ENCODE measurements at places on chromosomes 12 and 14.

DNA sequence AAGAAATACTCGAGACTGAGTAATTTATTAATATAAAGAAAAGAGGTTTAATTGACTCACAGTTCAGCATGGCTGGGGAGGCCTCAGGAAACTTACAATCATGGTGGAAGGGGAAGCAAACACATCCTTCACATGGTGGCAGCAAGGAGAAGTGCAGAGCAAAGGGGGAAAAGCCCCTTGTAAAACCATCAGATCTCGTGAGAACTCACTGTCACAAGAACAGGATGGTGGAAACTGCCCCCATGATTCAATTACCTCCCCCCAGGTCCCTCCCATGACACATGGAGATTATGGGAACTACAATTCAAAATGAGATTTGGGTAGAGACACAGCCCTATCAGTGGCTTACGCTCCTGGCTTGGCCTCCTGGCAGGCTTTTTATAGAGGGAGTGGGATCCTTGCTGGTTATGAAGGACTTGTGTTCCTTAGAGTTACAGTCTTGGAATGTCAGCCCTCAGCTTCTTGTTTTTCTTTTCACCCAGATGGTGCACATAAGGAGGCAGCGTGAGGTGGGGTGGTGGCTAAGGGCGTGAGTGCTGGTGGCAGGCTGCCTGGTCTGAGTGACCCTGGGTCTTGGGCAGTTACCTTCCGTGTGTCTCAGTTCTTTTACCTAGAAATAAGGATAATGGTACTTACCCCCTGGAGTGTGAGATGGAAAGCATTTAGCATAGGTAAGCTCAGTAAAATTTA is 25.7 kb downstream of the TRAF3 start:
- no peak for DNase-seq

DNA sequence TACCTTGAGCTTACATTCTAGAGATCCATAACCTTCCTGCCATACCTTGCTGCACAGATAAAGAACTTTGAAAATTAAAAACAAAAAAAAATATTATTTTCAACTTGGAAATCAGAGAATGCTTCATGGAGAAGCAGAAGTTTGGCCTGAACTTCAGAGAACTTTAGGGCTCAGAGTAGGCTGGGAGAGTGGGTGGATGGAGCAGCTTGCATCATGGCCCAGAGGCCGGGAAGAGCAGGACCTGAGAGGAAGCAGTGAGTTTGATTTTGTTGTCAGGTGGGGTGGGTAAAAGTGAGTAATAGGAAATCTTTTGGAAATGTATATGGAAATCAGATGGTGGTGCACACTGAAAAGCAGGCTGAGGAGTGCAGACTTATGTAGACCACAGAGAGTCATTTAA is 228.5 kb upstream of the KRR1 start:
- DNase-seq: no peak

GRCh38 chr12:977156-977555 is 13.9 kb upstream of the ERC1 start:
- no peak for DNase-seq

GRCh38 chr12:74066476-74066875 is 471.2 kb upstream of the ATXN7L3B start:
- DNase-seq: no peak

GRCh38 chr12:57133916-57134315 is 5.6 kb downstream of the LRP1 start:
- no peak for DNase-seq

GRCh38 chr12:4224206-4224889 is 49.2 kb upstream of the CCND2 start:
- DNase-seq: no peak

DNA sequence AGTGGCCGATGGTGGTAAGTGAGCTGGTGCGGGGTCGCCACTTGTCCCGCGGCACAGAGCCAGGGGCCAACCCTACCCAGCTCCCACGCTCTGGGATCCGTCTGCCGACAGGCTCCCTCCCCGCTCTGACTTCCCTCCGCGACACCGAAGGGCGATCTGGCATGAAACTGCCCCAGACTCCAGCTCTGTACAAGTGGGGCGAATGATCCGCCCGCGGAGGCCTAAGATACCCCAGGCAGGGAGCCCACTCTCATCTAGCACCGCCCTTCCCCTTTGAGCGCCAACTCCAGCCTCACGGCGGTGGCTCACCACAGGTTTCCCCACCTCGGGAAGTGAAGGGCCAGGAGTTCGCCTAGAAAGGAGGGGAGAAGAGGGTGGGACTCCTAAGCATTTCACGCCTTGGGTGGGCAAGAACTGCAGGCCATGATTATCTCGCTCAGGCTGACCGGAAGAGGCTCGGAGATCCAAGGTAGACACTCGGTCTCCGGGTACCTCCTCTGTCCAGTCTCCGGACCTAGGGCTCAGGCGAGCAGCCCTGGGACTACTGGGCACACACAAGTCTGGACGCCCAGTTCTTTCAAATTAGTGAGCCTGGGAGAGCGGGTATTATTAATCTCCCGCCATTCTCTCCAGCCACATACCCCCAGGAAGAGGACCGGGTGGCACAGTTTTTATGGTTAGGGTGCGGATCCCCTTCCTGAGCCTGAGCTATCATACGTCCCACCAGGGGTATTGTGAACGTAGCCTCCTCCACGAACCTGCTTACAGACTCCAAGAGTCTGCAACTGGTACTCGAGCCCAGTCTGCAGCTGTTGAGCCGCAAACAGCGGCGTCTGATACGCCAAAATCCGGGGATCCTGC is 849 bp downstream of the WNT1 start:
- no peak for DNase-seq

- no peak for DNase-seq
These were observed 17.8 kb downstream of the UTP20 start for GRCh38 chr12:101297661-101298060.

DNA sequence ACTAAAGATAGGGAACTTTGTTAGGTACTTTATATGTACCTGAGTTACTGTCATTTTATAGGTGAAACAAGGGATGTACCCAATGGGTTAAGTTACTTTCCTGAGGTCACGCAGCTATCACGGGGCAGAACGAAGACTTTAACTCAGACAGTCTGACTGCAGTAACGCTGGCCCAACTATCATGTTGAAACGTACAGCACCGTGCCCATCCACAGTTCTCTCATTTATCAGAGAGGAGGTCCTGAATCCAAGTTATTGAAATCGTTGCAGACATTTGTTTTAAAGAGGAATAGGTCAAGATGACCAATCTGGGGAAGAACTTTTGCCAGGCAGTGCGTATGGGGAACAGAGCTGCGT is 587 bp upstream of the C12orf75 start:
- DNase-seq: no peak

- no peak for DNase-seq
These were observed 209.6 kb upstream of the SLC16A7 start for GRCh38 chr12:59386236-59386635.

- DNase-seq: peak; percentile 70
These were observed 33.4 kb upstream of the TXNRD1 start for GRCh38 chr12:104182144-104182543.

DNA sequence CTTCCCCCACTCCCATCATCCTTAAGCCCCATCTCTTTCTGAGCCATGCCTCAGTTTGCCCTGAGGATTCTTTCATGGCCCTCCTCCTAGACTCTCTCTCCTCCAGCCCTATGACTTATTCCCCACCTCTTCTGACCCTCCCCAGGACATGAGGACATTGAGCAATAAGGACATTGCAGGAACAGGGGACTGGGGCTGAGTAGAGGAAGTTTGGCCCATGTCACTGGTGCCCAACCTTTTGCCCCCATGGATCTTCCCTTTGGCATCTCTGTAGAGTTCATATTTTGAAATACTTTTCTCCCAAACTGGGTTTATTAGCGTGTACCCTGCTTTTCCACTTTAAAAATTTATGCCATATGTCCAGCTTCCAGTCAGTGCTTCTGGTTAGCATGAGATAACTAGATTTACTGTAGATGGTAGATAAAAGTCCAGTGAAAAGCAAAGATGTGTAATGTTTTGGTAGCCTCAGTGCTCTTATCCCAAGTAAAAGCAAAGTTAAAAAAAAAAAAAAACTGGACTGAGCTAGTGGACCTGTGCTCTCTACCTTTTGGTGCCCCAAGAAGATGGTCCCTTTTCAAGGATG is 6.1 kb upstream of the LRP1-AS start:
- DNase-seq: no peak

- DNase-seq: no peak
These were observed 309.8 kb downstream of the CCER1 start for GRCh38 chr12:90645181-90645580.

DNA sequence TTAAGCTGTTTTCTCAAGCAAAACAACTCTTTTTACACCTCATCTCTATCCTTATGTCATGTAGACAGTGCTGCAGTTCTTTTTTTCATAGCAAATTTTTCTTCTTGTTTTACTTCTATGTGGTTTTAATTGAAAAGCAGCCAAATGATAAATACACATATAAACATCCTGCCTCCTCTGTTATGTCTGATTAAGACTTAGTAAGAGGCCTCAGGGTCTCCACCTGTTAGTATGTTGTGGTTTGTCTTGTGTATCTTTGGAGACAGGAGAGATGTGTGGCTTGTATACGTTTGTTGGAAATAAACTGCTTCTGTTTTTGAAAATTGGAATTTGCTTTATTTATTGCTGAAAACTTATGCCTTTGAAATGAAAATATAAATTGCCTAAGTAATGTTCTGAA is 32.0 kb downstream of the PEX5 start:
- DNase-seq: no peak

GRCh38 chr12:50732591-50732990 is 31.3 kb upstream of the ATF1 start:
- DNase-seq: peak; percentile 75

GRCh38 chr14:80315681-80316080 is 104.4 kb upstream of the DIO2 start:
- peak; percentile 40 for DNase-seq

- DNase-seq: no peak
These were observed 53.3 kb downstream of the BCAT1 start for GRCh38 chr12:24895612-24896011.

GRCh38 chr14:88669346-88669745 is 106.5 kb downstream of the ZC3H14 start:
- DNase-seq: no peak

GRCh38 chr12:120468821-120469449 is 613 bp downstream of the SRSF9 start:
- DNase-seq: peak; percentile 64

GRCh38 chr12:104360983-104361707 is 57.6 kb downstream of the EID3 start:
- DNase-seq: no peak

- DNase-seq: peak; percentile 29
These were observed 134.3 kb upstream of the DCN start for GRCh38 chr12:91316907-91317269.

GRCh38 chr12:121090586-121091514 is 41.8 kb upstream of the P2RX7 start:
- no peak for DNase-seq

DNA sequence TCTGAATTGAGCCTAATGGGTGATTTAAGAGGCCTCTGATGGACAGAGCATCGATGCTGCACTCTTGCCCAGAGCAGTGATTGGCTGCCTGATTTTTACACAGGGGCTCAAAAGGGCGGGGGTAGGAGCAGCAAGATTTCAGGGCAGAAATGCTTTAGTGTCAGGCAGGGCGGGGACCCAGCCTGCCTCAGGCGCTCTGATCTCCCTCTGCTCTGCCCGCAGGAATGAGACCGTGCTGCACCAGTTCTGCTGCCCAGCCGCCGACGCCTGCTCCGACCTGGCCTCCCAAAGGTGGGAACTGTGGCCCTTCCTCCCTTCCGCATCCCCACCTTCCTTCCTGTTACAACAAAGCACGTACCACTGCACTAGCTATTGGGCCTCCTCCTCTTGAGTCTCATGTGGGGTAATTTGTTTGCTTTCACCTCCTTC is 32.4 kb downstream of the IQSEC3 start:
- DNase-seq: no peak

DNA sequence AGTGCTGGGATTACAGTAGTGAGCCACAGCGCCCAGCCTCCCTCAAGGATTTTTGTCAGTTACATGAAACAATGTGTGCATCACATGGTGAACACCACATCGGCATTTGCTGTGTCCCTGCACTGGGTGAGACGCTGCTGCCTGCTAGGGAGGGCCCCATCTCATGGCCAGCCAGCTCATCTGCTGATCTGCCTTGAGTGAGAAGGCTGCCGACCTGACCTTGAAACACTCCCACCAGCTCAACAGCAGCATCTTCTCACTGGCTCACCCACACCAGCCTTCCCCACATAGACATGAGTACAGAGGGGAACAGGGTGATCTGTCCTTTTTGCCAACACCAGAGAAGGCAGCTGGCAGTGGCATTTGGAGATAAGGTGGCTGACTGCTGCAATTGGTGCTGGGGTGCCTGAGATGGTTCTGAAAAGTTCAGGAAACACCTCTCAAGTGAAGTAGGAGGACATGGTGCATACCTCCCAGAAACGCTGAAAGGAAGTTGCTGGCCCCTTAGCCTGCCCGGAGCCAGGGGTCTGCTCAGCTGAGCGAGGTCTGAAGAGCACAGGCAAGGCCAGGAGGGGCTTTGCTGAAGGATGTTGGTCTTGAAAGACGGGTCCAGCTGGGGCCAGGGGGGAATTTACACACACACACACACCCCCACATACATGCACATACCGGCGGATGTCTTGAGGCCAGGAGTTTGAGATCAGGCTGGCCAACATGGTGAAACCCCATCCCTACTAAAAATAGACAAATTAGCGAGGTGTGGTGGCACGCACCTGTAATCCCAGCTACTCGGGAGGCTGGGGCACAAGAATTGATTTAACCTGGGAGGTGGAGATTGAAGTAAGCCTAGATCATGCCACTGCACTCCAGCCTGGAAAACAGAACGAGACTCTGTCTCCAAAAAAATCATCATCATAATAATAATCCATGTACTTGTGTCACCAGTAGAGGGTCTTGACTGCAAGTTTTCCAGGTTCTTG is 14.3 kb upstream of the PPP1R13B start:
- no peak for DNase-seq

DNA sequence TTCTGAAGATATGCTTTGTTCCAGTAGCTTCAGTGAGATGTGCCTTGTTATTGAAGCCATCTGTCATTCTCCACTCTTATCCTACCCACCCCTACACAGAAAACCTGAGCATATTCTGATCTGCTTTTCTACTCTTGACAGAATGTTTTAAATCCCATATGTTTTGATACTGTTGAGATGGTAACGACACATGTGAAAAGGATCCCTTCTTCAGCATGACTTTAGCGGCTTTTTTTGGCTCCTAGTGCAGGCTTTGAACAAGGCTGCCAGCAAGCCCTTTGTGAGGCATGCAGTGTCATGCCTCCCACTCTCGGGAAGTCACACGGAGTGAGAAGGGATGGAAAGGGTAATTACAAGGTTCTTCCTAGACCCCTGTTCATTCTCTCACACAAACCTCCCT is 228.8 kb upstream of the RGS6 start:
- peak; percentile 51 for DNase-seq

DNA sequence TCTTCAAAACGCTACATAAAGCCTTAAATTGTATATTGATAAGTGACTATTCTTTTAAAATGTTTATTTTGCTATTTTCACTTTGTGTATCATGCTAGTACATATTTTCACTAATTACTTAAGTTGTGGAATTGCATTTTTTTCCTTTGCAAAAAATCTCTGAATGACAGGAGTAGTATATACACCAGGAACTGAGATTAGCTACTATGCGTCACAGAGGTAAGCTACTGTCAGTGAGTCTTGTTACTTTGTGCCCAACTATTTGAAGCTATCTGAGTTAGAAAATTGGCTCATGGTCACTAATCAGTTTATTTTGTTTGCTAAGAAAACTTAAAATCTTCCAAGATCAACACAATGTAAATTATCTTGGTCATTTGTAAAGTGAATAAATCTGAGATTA is 887.4 kb downstream of the TMTC2 start:
- DNase-seq: no peak

Data from GM03348 (cell line).